ENCODE measurements at places on chromosomes 6 and 20.

DNA sequence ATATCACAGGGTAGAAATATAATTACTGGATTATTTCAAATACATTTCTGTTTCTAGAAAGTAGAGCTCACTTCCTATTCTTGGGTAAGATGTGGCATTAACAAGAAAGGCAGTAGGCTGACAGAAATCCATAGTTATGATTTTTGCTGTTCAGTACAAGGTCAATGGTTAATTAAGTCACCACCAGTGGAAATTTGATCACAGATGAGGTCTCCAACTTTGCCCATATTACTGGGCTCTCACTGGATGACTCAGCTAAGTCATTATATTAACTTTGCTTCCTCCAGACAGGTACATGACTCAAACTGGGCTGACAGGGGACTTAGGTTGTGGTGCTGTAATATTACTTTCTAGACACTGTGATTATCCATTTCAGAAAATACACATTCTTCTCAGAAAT, 212.4 kb downstream of the GRIK2 start:
- no peak for DNase-seq

- peak; percentile 57 for DNase-seq
Observed at GRCh38 chr20:53763707-53764414, 170.2 kb upstream of the ZNF217 start.

DNA sequence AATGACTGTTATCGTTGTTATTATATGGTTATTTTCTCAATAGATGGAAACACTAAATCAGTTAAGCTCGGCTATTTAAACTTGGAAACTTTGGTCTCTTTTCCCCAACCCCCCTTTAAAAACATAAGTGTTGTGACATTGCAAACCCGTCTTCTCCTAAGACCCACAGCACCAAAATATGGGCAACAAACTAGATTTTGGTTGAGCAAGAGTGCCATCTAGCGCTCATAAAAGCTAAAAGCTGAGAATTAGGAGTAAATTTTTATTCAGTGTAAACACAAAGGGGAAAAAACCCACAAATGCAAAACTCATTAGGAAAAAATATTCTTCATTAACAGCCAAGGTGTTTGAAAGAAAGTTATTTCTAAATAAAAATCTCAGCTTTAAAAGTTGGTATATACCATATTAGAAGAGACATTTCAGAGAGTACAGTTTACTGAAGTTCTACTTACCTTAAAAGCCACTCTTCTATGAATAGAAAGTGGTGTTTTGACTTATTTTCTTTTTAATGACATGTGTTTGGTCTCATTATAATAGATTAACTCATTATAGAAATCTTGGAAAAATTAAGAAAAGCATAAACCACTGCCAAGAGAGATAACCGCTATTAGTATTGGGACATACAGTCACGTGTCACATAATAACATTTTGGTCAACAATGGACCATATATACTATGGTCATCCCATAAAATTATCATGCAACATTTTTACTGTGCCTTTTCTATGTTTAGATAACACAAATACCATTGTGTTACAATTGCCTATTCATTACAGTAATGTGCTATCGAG, 21.1 kb downstream of the SESN1 start:
- DNase-seq, result peak; percentile 15

DNA sequence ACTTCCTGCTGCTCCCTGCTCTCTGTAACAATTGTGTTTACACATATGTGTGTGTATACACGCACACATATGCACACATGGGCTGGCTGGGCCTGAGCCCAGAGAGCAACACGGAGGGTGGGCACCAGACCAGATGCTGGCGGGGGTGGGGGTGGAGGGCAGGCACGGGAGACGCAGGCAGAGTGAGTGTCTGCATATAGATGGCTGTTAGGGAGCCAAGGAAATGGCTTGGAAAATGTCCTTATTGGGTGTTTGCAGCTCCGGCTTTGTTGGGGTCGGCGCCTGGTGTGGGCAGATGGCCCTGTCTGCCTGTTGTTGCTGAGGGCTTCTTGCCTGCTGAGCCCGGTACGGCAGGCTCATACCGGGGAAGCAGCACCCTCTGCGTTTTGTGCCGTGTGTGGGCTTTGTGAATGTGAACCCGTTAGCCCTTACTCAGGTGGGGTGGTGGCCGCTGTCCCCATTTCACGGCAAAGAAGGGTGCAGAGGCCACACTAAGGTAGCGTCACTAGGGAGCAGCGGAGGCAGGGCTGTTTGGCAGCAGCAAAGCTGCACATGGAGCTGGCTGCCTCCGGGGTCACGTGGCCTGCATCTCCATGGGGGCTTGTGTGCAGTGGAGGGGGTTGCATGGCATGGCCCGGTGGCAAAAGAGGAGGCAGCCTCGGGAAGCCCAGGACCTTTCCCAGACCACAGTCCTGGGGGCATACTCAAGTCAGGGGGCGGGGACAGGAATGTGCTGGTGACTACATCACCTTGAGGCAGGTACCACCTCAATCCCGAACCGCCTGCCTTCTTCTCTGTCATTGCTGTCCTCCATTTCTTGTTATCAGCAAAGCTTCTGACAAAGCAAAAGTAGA, 47.4 kb upstream of the SRF start:
- no peak for DNase-seq

GRCh38 chr20:25476106-25477013, 68.9 kb downstream of the GINS1 start:
- DNase-seq, result no peak

GRCh38 chr20:50903353-50904051, 27.7 kb downstream of the ADNP start:
- no peak for DNase-seq

GRCh38 chr6:169539176-169539897, 162.5 kb downstream of the WDR27 start:
- DNase-seq, result no peak

DNA sequence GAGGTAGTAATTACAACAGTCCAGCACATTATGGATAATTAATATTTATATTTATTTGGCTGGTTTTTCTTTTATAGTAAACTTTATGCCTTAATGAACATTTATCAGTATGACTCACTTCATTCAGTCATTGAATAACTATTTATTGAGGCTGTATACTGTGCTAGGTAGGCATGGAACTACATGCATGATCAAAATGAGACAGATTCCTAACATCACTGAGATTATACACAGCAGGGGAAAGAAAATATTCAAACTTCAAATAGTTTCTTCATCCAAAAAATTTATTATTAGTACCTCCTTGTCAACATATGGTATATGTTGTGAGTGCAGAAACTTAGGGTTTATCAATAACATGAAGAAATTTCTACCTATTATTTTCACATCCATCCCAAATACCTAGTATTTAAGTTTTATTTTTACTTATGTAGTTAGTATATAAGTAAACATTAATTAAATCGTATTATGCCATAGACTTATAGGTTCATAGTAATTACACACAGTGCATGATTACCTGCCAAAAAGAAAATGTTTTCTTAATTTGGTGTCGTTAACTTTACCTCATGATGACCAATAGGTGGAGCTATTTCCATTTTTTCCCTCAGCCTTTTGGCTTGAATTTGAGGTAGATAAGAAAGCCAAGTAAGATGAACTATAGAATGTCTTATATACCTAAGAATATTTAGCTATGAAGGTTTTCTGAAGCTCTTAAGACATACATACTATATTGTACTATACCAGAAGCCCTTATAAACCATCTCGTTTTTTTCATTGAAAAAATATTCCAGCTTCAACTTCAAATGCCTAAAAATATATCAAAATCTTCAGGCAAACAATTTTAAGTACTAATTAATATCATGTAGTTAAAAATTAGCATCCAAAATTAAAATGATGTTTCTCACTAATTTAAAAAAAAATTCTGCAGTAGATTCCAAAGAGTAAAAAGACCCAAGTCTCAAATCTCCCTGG, 12.5 kb upstream of the TMEM30A start:
- no peak for DNase-seq

GRCh38 chr6:9623985-9624384, 790.9 kb downstream of the TFAP2A start:
- DNase-seq, result no peak

DNA sequence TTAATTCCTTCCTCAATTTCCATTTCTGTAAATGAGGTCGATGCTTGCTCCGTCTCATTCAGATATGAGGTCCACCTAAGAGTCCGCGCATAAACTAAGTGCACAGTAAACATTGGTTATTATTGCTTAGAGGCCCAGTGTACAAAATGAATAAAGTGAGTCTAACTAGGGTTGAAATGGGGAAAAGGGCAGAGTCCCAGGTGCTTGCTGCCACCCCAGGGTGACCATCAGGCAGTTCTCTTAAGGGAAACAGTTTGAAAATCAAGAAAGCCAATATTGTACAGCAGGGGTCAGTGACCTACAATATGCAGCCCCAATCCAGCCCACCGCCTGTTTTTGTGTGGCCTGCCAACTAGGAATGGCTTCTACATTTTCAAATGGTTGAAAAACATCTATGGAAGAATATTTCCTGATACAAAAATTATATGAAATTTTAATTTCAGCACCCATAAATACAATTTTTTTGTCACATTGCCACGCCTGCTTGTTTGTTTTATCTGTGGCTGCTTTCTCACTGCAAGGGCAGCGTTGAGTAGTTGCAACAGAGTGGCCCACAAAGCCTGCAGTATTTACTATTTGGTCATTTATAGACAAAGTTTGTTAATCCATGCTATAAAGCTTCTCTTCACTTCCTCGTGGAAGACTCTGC, 43.3 kb downstream of the SLC13A3 start:
- no peak for DNase-seq

DNA sequence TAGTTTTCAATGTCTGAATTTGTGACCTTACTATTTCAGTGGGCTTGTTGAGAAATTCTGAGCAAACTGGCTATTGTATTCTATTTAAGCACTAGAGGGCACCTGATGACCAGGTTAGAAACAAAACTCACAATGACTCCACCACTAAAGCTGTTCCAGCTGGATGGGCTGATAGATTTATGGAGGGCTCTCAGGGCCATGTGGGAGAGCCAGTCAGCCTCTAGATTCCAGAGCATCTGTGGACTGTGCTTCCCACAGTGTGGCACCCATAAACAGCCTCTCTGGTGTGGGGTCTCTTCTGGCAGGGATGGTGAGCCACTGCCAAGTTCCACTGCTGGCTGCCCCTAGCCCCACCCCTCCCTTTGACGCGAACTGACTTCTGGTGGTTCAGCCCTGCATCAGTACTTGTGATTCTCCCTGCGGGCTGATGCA, 29.2 kb downstream of the C6orf58 start:
- DNase-seq, result peak; percentile 21

- DNase-seq, result no peak
Observed at GRCh38 chr20:31841928-31842327, 3.5 kb downstream of the FOXS1 start.

GRCh38 chr6:106149472-106150069, 63.4 kb downstream of the PRDM1 start:
- DNase-seq, result no peak

GRCh38 chr6:13590574-13591153, 16.3 kb downstream of the SIRT5 start:
- no peak for DNase-seq

GRCh38 chr6:37051138-37052026, 45.9 kb downstream of the FGD2 start:
- DNase-seq, result peak; percentile 78

DNA sequence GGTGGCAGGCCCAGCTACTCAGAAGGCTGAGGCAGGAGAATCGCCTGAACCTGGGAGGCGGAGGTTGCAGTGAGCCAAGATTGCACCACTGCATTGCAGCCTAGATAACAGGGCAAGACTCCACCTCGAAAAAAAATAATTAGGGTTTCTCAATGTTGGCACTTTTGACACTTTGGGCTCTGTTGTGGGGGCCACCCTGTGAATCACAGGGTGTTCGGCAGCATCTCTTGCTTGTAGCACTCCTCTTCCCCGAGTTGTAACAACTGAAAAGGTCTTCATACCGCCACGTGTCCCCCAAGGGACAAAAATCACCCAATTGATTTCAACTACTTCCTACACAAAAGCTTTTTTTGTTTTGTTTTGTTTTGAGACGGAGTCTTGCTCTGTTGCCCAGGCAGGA, 53.2 kb upstream of the NFATC2 start:
- no peak for DNase-seq

- DNase-seq, result no peak
Observed at GRCh38 chr6:132058975-132059374, 107.8 kb upstream of the CCN2 start.

- DNase-seq, result no peak
Observed at GRCh38 chr6:43076464-43077332, 584 bp downstream of the PTK7 start.

GRCh38 chr6:163776196-163776905, 361.8 kb downstream of the QKI start:
- DNase-seq, result no peak

- no peak for DNase-seq
Observed at GRCh38 chr6:56268266-56268665, 20.9 kb upstream of the COL21A1 start.

- DNase-seq, result no peak
Observed at GRCh38 chr6:126063512-126064146, 77.3 kb downstream of the TRMT11 start.

DNA sequence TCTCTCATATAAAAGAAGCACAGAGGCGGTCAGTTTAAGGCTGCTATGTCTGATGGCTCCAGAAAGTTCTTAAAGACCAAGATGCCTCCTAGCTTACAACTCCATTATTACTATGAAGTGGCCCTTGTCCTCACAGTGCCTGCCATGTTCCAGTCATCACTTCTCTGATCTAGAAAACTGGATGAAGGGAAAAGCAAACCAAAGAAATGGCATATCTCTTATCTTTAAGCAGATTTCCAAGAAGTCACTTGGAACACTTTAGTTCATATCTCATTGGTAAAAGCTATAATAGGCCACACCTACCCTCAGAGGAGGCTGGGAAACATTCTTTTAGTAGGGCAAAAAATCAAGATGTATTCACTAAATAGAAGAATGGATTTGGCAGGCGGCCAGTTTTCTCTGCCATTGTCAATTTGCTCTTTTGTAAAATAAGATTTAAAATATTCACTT, 289.6 kb downstream of the TBC1D7 start:
- DNase-seq, result no peak

GRCh38 chr20:57596998-57597939, 23.0 kb downstream of the ZBP1 start:
- DNase-seq, result peak; percentile 75

DNA sequence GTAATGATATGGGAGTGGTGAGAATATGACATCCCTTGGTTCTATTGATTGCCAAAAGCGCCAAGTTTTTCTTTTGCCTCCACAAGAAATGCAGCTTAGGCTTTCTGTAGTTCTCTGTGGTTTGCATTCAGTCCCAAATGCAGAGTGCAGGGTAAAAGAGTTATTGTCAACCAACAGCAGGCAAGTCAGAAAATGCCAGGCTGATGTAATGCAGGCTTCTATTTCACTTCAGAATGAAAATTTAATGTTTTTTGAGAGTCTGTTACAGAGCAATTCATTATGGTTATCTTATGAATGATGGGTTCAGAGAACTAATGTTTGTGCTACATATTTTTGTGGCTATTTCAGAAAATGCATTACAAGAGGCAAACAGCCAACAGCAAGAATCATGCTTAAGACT, 293.5 kb downstream of the CENPW start:
- DNase-seq, result no peak
